CD8-positive, alpha-beta T cell (primary cell): ENCODE measurements at places on chromosomes 12 and 14. TPM values are rescaled to one million over a fixed set of nuclear protein-coding genes. Genes with fewer than 3 reads are reported as not detected.

C12orf60 gene
- total RNA-seq = 0.14 TPM

NFATC4 gene
- not detected for total RNA-seq

DNA sequence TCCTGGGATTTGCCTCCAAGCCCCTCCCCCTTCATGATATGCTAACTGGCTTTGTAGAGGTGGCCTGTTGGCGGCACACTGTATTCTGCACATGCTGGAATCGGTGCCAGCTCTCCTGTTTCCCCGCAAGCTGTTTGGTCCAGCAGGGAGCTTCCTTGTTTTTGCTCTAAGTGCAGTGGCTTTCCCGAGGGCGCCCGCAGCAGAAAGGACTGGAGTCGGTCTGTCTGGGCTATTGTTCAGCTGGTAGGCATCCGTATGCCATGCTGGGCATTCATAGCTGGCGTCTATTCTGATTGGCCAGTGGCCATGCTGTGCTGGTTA is 88.9 kb upstream of the MED13L start:
- DNase-seq = no peak

- no peak for DNase-seq
Measured at GRCh38 chr14:34338056-34338455, 124.0 kb downstream of the SPTSSA start.

DNA sequence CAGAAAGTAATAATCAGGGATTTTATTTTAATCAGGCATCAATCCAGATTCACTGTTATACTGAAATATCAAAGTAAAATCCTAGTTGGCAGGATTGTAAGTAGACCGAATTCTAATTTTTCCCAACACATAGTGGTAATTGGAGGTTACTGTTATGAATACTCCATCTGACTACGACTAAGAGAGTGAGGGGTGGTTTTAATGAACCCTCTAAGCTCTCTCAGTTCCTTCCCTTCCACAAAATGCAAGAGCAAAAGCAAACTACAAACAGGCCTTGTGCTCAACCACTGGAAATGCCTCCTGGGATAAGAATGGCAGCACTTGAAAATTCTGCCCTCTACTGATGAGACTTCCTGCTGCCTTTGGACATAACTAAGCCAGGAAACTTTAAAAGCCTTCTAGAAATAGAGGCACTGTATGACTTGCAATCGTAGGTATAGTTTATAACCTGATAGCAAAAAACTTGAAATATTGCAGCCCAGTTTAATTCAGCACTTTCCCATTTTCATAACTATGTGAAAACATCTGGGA is 184.8 kb downstream of the SLC16A7 start:
- no peak for DNase-seq

TAS2R7 gene
- not detected for total RNA-seq

DNA sequence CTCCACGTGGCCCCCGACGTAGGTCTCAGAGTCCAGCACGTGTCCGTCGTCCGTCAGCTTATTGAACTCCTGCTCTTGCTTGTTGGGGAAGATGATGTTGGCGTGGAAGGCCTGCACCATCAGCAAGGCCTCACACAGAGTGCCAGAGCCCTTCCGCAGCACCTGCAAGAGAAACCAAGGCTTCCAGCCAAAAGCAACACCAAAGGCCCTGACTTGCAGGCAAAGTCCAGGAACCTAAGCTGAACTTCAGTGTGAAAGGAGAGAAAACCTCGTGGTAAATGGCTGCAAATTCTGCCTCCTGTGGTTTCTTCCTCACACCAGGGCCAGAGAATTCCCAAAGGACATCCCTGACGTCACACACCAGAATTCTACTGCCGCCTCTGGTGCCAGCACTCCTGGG is 14.5 kb downstream of the POLE start:
- no peak for DNase-seq

MEG3 gene
- not detected for total RNA-seq

DNA sequence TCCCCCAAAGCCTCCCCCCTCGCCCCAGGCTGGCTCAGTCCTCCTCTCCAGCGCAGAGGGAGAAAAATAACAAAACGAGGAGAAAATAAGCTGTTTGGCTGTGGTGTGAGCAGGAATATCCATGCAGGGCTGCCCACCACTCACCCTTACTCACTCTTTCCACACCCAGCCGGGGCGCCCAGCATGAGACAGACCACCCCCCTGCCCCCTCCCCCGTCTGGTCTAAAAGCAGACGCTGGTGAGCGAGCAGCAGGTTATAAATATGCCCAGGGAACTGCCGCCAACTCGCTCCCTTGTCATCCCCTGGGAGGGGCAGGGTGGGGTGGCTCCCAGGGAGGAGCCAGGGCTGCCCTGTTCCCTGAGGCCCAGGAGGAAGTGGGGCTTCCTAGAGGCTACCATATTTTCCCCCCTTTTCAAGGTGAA is 7.4 kb downstream of the WNT1 start:
- DNase-seq = no peak

GRCh38 chr12:72144553-72144952 is 127.6 kb upstream of the TRHDE start:
- DNase-seq = no peak

GPR68 gene
- total RNA-seq = 5.1 TPM

DNA sequence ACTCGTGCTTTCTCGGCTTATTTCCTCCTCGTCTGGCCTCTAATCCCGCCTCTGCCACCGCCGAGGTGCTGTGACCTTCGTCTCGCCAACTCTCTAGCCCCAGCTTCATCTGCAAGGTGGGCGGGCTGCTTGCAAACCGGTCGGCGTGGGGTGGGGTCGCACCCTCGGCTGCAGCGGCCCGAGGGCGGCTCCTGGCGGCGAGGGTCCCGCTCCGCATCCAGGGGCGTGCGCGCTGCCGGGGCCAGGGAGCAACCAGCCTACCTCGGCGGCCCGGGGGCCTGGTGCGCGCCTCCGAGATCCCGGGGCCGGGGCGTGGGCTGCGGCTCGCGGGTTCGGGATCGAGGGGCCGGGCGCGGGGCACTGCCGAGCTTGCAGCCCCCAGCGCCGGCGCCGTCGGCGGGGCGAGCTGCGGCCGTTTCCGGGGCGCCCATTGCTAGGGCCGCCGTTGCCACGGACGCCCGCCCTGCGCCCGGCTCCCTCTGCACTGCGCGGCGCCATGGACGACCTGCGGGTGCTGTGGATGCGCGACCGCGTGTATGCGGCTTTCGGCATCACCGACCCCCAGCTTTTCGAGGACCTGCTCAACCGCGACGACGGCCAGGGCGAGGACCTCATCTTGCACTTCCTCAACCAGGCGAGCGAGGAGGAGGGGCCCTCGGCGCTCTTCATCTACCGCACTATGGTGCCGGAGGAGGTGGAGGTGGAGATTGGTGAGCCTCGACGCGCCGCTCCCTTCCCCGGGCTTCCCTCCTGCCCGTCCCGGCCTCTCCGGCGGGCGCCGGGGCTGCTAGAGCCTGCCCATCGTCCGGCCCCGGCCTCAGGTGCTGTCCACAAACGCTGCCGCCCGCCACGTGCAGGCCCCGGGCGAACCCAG is at the start of gene DNAH10:
TSS of gene DNAH10 (plus strand) at position 461 of the 874 bp plus-strand sequence. CDS start at position 497, 36 bp downstream.
- DNase-seq = peak; percentile 28

PTHLH gene
- not detected for total RNA-seq

NEUROD4 gene
- not detected for total RNA-seq

GRCh38 chr12:23944067-23944466 is 5.4 kb downstream of the SOX5 start:
- DNase-seq = no peak

DNA sequence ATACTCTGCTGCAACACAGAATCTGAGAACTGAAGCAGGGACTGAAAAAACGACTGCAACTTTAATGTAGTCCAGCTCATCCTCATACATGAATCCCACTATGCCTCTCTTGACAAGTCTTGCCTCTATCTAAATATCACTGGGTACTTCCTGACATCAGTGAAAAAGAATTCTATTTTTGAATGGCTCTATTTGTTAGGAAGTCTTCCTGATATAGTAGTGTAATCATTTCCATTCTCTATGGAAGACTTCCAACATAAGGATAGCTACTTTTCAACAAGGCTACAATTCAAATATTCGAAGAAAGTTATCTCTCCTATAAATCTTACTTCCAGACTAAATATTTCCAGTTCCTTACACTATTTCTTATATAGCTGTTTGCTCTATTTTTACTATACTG is 167.5 kb downstream of the MDGA2 start:
- no peak for DNase-seq

ITGB7 gene
- 108 TPM for total RNA-seq

GRCh38 chr14:96094211-96094610 is 55.0 kb downstream of the C14orf132 start:
- DNase-seq = no peak

- DNase-seq = no peak
Measured at GRCh38 chr12:6647083-6647604, at the start of gene ACRBP. ACRBP (minus strand) TSS chr12:6647432; CDS start chr12:6647366, 66 bp downstream.

RNF41 gene
- 41.0 TPM for total RNA-seq

GRCh38 chr12:115756271-115756670 is 521.2 kb downstream of the MED13L start:
- DNase-seq = no peak

- no peak for DNase-seq
Measured at GRCh38 chr14:63257299-63257698, 53.1 kb downstream of the RHOJ start.

GRCh38 chr12:3036901-3037600 is 40.1 kb upstream of the TSPAN9 start:
- DNase-seq = no peak

ARID2 gene
- total RNA-seq = 47.9 TPM

DNA sequence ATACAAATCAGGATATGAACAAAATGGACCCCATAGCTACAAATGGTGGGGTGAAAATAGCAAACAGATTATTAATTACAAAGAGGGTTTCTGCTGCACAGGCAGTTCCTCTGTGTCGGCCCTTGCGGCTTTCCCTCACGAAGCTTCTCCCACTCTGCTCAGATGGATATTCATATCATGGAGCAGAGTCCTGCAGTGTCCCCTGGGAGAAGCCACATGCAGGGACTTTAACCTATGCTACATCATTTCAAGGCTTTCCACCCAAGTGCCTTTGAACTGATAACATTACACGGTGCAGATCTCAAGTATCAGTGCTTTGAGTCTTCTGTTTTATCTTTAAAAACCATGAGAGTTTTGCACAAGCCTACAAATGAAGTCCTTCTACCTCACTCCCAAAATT is 229.1 kb downstream of the PPM1H start:
- no peak for DNase-seq

GRCh38 chr14:75579338-75579864 is 981 bp downstream of the FLVCR2 start:
- no peak for DNase-seq

DNA sequence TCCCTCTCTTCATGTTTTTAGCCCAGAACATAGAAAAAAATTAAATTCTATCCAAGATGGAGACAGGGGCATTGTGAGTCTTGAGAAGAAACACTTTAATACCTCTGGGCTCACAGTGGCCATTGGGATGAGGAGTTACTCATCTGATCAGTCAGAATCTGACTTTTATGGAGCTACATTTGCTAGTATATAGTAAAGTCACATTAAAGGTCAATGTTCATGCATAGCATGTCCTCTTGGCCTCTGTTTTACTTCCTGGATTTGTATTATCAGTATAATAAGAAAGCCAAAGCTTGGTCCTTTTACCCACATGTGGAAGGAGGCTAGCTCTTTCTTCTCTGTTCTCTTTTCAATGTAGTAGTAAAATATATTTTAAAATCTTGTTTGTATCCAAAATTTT is 93.6 kb upstream of the CNOT2 start:
- no peak for DNase-seq

- no peak for DNase-seq
Measured at GRCh38 chr12:120861074-120861795, 42.9 kb downstream of the SPPL3 start.
